Vagina (tissue), 2 donors: ENCODE measurements at places on chromosomes 5 and 9.

GRCh38 chr9:35436933-35437332 is 53.0 kb upstream of the RUSC2 start:
- DNase-seq, result no peak

DNA sequence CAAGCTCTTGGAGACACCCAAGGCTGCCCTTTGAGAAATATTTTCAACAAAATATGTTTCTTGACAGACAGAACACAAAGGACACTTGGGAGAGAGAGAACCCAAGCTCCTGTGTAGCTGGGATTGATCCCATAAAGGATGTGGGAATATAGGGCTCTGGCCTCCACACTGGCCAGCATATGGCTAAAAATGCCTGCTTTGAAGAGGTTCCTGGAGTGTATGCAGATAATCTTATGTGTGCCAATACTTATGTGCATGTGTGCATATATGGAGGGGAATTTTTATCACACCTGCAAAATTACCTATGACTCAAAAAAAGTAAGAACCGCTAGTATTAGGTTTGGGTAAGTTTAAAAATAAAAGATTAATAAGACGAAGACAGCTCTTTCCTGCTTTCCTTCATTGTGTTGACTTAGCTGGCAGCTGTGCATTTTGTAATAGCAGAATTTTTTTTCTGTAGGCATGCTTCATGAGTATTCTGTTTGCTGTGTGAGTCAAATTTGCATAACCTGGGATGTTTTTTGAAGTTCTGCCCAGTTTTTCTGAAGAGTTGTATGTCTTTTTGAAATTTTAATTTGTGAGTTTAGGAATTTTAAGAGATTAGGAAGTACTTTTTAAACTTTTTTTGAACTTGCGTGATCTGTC is 42.6 kb downstream of the HACD4 start:
- no peak for DNase-seq

DNA sequence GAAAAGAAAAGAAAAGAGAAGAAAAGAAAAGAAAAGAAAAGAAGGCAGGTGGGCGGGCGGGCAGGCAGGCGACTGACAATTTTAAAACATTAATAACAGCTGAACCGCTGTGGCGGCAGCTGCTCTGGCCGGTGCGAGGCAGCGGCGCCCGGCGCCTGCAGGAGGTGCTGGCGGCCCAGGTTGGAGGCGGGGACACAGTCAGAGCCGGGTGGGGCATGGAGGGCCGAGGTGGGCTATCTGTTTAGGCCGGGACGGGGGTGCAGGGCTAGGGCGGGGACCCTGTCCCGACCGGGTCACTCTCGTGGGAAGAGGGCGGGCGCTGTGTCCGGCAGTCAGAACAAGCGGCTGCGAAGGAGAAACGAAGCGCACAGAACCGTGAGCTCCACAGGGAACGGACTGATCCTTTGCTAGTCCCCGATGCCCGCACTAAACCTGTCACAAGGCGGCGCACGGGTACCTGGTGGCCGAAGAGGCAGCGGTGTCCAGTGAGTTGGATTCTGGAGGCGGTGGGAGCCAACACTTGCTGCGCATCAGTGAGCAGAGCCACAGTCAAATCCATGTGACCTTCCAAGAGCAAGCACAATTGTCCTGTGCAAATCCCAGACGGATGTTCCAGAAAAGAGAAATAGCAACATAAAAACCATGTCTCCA is 13.6 kb upstream of the ALDOB start:
- no peak for DNase-seq

DNA sequence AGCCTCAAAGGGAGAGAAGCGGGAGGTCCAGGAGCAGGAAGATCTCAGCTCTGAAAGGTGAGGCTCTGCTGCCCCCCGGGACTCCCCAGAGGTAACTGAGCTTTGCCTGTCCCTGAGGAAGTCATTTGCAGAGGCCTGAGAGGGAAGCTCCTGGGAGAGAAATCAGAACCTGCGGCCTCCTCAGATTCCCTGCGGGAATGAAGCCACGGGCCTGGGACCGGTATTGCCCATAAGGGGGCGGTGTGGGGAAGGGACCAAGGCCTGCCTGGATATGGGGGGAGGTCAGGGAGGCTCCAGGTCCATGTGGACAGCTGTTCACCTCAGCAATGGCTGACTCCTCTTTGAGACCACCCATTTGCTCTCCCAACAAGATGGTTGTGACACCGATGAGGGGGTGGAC is 1.3 kb downstream of the SPATA31E1 start:
- DNase-seq, result peak; percentile 75
